ENCODE measurements at places on chromosomes 4 and X.

DNA sequence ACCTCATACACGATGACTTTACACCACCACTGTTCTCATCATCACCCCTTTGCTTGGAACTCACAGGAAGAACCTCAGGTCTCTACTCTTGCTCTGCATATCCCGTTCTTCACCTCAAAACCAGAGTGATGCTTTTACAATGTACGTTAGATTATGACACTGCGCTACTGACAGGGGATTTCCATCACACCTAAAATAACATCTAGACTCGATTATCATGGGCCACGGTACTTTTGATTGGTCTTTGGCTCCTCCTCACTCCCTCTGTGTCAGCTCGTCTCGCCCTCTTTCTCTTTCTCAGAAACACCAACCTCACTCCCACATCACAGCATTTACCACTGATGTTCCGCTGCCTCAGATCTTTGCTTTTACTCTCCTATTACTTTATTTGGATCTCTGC lies 172.4 kb downstream of the TLL1 start:
- no peak for DNase-seq

- peak; percentile 26 for DNase-seq
Measured at GRCh38 chr4:1010395-1011021, 918 bp upstream of the FGFRL1 start.

- DNase-seq, result no peak
Measured at GRCh38 chr4:168836490-168836889, 173.6 kb downstream of the CBR4 start.

- DNase-seq, result no peak
Measured at GRCh38 chr4:113604955-113605354, 156.6 kb downstream of the CAMK2D start.

DNA sequence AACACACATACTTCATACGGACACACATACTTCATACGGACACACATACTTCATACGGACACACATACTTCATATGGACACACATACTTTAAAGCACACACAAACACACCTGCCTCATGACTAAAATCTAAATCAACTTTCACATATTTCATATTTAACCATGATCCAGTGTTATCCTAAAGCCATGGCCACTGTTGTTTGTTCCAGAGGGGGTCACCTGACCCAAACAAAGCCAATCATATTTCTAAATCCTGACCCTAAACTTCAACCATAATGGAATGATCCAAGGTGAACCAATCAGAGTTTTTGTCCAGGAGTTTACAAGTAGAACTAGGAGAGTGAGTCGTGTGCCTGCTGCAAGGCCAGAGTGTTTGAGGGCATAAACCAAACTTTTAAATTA lies 97.2 kb upstream of the KIT start:
- DNase-seq, result no peak

DNA sequence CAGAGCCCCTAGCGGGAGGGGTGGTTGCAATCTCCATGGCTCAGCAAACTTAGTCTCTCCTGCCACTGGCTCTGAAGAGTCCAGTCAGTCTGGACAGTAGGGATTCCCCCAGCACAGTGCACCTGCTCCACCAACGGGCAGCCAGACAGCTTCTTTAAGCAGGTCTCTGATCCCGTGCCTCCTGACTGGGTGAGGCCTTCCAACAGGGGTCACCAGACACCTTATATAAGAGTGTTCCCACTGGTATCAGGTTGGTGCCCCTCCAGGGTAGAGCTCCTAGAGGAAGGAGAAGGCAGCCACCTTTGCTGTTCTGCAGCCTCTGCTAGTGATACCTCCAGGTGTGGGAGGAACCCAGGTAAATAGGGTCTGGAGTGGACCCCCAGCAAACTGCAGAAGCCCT lies 1393.4 kb downstream of the STIM2 start:
- no peak for DNase-seq

DNA sequence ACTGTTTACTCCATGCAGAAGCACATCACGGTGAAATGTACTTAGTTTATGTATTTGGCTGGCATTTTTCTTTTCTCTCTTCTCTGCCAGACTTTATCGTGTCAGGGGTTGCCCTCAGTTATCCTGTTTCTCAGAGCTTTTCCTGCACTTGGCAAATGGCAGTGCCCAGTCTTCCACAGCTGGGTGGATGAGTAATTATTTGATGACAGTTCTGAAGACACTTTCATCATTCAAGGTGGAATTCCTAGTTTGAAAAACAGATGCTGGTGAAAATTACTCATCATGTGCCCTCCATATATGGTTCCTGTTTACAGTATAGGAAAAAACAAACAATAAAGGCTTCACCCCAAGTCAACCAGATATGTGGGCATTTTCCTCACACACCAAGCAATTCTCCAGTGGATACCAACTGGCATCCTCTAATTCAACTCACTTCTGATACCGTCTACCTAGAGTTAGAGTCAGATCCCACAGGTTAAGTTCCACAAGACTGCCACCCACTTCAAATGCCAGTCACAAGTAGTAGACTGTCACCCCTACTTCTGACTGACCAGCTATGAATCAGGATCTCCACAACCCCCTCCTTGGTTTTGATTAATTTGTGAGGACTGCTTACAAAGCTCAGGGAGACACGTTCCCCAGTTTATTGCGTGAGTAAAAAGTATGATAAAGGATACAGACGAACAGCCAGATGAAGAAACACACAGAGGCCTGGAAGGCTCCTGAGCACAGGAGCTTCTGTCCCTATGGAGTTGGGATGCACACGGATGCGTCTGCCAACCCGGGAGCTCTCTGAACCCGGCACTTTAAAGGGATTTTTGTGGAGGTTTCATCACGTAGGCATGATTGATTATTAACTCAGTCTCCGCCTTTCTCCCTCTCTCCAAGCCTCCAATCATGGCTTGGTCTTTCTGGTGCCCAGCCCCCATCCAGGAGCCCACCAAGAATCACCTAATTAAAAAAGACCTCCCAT lies 72.9 kb downstream of the CLDN34 start:
- DNase-seq, result peak; percentile 49

- peak; percentile 50 for DNase-seq
Measured at GRCh38 chr4:47933840-47934239, 19.5 kb upstream of the NFXL1 start.

DNA sequence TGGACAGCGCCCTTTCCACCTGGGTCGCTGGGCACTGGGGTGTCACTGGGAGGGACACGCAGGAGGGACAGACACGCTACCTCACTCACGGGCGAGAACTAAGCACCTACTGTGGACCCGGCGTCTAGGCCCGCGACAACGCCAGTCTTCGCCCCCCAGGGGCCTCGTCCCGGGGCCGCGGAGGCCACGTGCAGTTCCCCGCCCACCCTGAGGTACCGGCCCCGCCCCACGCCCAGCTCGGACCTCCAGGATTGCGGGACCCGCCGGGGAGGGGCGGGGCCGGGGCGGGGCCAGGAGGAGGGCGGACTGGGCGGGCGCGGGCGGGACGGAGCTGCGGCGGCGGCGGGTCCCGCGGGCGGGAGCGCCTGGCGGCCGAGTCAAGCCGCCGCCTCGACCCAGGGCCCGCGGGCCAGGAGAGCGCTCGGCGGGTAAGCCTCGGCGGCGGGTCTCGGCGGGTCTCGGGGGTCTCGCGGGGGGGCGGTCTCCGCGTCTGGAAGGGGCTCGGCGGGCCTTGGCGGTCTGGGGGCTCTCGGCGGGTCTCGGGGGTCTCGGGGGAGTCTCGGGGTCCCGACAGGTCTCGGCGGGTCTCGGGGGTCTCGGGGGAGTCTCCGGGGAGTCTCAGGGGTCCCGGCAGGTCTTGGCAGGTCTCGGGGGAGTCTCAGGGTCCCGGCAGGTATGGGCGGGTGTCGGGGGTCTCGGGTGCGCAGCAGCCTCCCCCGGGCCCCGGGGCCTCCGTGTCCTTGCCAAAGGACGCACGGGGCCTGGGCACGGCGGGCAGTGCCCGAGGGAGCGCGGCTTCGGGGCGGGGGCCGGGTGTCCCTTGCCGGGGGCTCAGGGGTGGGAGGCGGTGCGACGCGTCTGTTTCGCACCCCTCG lies at the start of gene SH3BP2:
Gene SH3BP2, plus strand, starts transcription at position 375 of the 875 bp plus-strand sequence. CDS start 27,533 bp downstream, outside the sequence.
- peak; percentile 29 for DNase-seq

DNA sequence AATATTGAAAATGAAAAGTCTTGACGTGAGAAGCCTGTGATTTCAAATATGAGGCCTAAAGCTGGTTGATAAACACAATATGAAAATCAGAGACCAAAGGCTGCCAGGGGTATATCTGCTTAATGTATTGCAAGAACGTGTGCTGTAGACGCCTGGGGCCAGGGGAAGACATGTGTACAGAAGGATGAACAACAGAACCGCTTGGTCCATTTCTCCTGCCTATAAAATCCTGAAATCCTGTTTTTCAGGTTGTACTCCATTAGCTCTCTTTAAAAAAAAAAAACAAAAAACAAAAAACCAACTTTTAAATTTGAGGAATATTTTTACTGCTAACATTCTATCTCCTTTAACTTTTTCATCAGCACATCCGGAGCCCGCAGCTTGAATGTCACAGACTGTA lies 109.2 kb downstream of the STOX2 start:
- DNase-seq, result no peak

- no peak for DNase-seq
Measured at GRCh38 chr4:10619220-10619619, 65.3 kb downstream of the CLNK start.

GRCh38 chrX:124239324-124239723 lies 93.1 kb upstream of the TEX13D start:
- no peak for DNase-seq

DNA sequence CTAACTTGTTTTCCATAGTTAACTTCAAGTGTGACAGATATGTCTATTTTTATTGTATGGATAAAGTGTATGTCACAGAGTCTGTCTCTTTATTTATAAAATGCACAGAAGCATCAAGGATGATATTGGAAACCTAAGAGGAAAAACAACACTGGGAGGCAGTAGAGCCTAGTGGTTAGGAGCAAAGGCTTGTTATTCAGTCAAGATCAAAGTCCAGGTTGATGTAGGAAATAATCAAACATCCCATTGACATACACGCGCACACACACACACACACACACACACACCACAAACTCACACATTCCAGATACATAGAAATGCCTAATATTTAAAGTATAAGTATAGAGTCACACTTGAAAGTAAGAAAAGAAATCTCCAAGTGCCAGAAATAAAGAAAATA lies 206.8 kb downstream of the CHRDL1 start:
- no peak for DNase-seq

All from hematopoietic multipotent progenitor cell treated with erythropoietin and hydrocortisone succinate and interleukin-3 and kit ligand, for 17 days (in vitro differentiated cells).